ENCODE measurements at places on chromosomes 2 and 18.

DNA sequence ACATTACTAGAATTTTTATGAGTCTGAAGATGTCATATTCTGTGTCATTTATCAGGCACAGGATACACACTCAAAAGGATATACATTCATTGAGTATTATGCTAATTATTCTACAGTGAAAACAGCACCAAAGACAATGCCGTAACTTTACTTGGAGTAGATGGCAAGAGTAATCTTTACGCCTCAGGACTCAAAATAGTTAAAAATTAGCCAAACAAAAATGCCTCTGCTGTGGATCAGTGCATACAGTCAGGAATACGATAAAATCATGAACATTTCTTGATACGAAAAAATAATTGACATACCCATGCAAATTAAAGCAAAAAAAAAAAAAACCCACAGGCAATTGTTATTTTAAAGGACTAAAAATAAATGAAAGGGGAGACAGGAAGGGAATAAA, 129.7 kb downstream of the NETO1 start:
- no peak for DNase-seq

DNA sequence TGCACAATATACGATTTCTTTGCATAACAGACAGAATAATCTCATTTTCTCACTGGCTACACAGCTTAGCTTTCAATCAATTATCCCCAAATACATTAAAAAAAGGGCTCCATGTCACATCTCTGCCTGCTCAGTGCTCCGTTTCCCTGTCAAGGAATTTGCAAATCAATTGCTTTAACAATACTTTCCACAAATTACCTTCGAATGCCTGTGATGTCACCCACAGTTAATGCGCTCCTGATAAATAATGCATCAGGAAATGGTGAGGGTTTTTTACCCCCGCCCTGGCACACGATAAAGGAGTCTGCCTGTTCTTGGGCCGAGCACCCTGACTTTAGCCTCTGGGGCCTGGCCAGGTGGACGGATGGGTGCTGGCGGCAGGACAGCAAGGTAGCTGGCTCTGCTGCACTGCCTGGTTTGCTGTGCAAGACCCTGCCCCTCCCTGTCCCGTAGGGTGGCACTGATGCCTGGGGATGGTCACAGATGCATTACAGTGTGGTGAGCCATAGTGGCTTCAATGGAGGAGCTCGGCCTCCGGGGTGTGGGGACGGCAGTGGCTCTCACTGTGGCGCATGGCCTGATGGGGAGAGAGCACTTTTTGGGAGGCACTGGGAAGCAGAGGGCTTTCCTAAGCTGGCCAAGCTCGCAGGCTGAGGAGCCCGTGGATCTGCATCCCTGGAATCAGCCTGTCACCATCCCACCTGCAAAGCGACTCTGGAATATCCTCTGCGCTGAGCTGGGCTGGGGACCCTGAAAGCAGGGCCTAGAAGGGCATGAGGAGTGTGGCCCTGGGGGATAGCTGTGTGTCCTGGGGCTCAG, 88.3 kb upstream of the HS6ST1 start:
- no peak for DNase-seq

DNA sequence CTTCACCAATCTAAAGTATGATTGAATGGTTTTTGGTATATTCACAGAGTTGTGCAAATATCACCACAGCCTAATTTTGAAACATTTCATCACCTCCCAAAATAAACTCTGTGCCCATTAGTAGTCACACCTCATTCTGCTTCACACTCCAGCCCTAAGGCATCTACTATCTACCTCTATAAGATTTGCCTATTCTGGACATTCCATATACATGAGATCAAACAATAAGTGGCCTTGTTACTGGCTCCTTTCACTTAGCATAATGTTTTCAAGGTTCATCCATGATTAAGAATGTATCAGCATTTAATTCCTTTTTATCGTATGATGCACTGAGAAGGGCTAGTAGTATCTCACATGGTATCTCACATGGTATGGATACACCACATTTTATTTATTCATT, 204.6 kb upstream of the SMAD7 start:
- DNase-seq, result no peak

DNA sequence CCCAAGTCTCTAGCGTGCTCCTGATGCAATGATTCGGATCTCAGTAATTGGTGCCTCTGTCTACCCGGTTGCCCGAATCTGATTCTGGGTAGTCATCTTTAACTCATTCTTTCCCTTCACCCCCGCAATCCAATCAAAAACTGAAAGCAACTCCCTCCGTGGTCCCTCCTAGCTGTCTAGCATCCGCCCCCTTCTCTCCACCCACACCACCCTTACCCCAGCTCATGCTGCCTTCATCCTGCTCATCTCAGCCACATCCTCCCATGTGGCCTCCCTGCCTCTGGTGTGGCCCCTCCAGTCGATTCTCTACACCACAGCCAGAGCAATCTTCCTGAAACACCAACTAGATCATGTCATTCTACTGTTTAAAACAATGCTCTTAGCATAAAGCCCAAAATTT, 62.3 kb downstream of the TTC32 start:
- DNase-seq, result no peak

GRCh38 chr2:240328526-240328925, 106.9 kb upstream of the GPC1 start:
- no peak for DNase-seq

- DNase-seq, result no peak
Observed at GRCh38 chr2:109454765-109455394, 158.9 kb downstream of the SEPTIN10 start.

DNA sequence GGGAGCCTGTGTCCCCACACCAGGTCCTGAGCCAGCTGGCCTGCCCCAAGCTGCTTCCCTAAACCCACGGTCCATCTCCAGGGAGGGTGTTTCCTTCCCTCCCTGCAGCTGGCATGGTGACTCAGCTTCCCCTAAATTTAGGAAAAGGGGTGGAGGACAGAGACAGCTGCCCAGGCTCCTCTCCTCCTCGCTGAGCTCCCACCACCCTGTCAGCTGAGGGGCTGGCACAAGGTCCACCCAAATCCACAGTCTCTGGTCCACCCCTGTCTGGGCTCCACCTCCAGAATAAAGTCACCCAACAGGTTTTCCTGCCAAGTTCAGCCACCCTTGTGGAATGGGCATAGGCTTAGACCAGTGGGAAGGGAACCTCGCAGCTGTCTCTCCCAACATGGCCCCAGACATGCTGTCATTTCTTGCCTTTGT, 156.5 kb downstream of the TNS1 start:
- no peak for DNase-seq

DNA sequence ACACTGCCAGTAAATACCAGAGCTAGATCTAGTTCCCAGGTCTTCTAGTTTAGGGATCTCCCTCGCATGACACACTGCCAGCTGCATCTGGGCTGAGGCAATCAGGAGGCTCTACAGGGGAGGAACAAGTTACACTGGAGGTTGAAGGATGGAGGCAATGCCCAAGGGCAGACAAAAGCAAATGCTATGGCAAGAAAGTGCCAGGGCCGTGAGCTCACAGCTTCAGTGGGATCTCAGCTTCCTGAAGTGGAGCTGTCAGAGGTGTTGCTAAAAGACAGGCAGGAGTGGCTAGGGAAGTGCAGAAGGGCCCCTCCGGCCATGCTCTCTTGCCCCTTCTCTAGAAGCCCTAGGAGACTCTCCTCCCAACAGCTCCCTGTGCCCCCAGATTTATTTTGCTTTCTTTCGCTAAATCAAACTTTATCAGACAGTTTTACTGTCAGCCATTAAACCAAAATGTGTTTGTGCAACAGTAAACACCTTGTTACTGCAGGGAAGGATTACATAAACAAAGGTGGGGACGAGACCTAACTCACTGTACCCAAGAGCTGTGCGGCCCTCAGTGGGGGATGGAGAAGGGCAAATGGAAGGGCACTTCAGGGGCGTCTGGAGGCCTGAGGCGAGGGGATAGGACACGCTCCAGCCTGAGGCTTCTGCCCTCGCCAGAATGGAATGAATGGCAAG, 39.4 kb upstream of the PKDCC start:
- peak; percentile 44 for DNase-seq

DNA sequence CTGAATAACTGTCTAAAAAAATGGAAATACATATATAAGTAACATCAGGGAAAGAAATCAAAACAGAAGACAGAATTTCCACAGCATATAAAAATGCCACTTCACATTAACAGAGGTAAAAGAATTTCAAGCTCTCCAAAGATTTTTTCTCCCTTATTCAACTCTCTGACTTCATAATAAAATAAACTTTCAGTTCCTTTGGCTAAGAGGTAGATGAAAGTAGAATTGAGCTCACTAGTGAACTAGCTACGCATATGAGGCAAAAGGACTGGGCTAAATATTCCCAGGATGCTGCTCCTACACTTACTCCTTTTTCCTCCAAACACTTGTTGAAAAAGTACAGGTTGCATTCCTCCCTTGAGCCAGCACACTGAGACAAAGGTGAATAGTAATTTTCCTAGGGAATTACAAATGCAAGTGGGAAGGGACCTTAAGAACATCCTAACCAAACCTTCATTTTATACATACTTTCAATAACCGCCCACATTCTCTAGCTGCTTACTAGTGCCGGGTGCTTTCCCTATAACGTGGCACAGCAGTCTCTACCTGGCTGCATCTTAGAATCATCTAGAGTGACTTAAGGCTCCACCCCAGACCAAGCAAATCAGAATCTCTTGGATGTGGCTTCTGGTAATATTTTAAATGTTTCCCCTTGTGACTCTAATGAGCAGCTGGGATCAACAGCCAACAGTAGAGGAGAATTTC, 136.6 kb downstream of the MTCL1 start:
- no peak for DNase-seq

GRCh38 chr2:107108556-107108955, 222.6 kb upstream of the ST6GAL2 start:
- no peak for DNase-seq

GRCh38 chr18:12154361-12154760, 60.7 kb downstream of the ANKRD62 start:
- no peak for DNase-seq

DNA sequence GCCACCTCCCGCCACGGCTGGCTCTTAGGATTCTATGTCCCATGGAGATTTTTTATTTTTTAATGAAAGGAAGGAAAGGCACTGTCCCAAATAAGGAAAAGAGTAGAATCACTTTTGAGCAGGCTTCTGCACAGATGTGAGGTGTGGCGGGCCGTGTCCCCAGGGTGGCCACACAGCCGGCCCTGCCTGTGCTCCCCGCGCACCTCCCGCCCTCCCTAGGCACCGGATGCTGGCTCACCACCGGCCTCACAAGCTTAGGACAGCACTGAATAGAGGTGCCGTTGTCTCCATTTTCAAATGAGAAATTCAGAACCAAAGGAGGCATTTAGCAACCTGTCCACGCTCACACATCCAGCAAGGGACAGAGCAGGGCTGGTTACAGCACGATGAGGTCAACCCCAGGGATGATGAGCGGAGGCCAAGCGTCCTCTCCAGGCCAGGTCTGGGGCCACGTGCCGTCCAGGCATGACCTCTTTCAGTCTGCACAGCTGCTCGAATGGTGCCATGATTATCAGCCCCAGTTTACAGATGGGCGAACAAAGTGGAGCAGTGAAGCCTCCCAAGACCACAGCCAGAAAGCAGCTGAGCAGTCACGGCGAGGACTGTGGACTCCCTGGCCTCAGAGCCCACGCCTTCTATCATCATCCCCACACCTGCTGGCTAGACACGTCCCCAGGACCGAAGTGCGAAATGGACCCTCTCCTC, 20.7 kb upstream of the TEX51 start:
- no peak for DNase-seq

DNA sequence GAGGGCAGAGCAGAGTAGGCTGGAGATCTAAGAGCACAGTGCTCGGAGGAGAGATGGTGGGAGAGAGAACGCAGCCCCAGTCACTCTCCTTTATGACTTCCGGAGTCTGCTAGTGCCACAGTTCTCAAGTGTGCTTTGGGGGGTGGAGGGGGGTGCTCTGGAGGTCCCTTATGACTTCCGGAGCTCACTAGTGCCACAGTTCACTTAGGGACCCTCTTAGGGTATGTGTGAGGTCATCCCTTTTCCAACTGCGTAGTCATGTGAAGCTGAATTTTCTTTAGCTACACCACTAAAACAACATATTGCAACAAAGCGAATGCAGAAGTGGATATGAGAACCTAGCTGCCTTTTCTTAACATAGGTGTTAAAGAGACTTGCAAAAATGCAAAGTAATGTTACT, 153.7 kb upstream of the KCTD1 start:
- DNase-seq, result no peak

GRCh38 chr2:180933332-180933731, 47.1 kb upstream of the UBE2E3 start:
- DNase-seq, result no peak

- DNase-seq, result peak; percentile 72
Observed at GRCh38 chr2:37713258-37713700, 41.8 kb upstream of the CDC42EP3 start.

Measured in H4 (cell line).